Mucosa of descending colon (tissue), 3 donors: ENCODE measurements at places on chromosomes 7 and 10. TPM values are rescaled to one million over a fixed set of nuclear protein-coding genes. Genes with fewer than 3 reads are reported as not detected.

The C10orf53 gene
- total RNA-seq = not detected

The AVPI1 gene
- total RNA-seq = 23.7 TPM

The BBS9 gene
- total RNA-seq = 8.2 TPM

The COBL gene
- total RNA-seq = 56.6 TPM

The ZNF273 gene
- 7.6 TPM for total RNA-seq

The EN2 gene
- total RNA-seq = not detected

The HECW1 gene
- 1.2 TPM for total RNA-seq

The COL13A1 gene
- 1.0 TPM for total RNA-seq

The GPRIN2 gene
- total RNA-seq = 40.7 TPM

The CABCOCO1 gene
- total RNA-seq = not detected

The CTTNBP2 gene
- total RNA-seq = 3.9 TPM

The NKX2-3 gene
- total RNA-seq = 38.5 TPM

The ITIH5 gene
- 8.1 TPM for total RNA-seq

The FLNC gene
- 6.9 TPM for total RNA-seq

The CHST15 gene
- total RNA-seq = 4.8 TPM

The CLCN1 gene
- not detected for total RNA-seq

The MACC1 gene
- 9.8 TPM for total RNA-seq

The FKBP6 gene
- total RNA-seq = not detected

The ZNF716 gene
- not detected for total RNA-seq

The SLC13A4 gene
- not detected for total RNA-seq

The TYW1B gene
- 2.5 TPM for total RNA-seq

The CNNM1 gene
- 1.2 TPM for total RNA-seq
